ENCODE measurements at places on chromosomes 16 and 17.

- DNase-seq: no peak
Observed at GRCh38 chr17:65772989-65773388, 211.5 kb upstream of the AXIN2 start.

DNA sequence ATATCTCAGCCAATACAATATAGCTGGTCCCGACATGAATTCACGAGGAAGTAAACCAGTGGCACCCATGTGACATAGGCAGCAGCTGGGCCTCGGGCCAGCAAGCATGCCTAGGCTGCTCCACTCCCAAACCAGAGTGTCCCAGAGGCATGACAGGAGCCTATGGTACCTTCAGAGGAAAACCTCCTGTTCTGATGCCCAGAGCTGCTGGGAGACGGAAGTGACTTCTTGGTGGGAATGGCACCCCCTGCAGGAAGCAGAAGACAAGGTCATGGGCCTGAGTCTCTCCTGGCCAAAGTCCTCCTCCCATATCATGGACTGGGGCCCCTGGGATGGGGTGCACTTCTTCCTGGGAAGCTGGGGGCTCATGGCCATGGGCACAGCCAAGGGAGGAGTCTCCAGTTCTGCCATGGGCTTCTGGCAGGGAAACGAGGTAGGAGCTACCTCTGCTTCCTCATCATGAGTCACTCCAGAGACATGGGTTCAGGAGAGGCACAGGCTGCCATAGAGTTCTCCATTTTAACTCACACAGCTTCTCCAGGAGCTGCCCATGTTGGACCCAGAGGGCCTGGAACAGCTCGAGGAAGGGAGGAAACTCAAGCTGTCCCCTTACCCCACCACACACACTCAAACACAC lies 13.4 kb downstream of the FBF1 start:
- no peak for DNase-seq

DNA sequence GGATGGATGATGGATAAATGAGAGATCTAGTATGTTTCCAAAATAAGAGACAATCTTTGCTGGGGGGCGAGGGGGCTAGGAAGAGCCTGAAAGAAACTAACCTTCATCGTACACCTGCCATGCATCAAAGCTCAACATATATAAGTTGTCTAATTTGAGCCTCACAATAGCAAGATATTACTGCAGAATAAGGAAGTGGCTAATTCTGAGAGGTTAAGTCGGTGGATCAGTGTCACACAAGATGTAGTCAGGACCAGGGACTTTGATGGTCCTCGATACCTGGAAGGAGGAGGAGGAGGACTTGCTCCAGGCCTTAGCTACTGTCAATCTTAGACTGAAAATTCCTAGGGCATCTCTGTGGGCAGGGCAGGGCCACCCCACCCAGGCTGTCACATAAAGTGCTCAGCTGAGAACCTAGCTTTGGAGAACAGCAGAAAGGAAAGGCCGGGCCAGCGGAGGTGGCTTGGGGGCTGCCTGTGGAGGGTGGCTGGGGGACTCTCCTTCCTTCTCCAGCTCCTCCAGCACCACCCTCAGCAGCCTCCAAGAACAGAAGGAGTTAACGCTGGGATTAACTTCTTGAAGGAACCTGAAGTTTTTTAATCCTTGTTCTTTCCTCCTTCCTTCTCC lies 460 bp upstream of the SLC13A2 start:
- DNase-seq: no peak

- no peak for DNase-seq
Observed at GRCh38 chr16:67030221-67030962, 1.4 kb downstream of the CBFB start.

- no peak for DNase-seq
Observed at GRCh38 chr16:51148678-51149228, 2.3 kb downstream of the SALL1 start.

GRCh38 chr17:81027591-81028505 lies 7.1 kb upstream of the BAIAP2 start:
- DNase-seq: no peak

DNA sequence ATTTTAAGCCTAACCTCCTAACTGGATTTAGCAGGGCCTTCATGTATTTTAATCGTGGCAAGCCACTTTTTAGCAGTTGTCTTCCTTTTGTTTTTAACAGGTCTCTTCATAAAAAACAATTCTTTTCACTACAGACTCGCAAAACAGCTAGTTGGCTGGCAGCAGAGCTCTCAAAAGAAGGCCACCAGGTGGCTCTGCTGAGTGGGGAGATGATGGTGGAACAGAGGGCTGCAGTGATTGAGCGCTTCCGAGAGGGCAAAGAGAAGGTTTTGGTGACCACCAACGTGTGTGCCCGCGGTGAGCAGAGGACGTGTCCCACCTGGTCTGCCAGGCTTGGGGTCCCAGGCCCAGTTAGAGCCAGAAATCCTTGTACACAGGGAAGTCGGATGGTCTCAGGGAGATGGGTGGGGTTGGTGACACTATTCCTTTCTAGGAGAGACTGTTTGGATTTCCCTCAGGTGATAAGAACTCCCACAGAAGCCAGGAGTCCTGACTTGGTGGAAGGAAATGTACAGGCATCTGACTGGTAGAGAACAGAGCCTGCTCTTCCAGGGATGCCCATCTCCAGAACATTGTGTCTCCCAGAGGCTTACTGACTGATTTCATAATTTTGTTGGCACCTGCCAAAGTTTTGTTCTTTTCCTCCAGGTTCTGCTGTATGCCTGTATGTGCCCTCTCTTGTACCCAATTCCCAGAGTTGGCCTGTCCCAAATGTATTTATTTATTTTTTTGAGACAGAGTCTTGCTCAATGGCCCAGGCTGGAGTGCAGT lies 14.9 kb upstream of the DDX19A start:
- no peak for DNase-seq
